ENCODE measurements at places on chromosomes 3 and 15. TPM values are rescaled to one million over a fixed set of nuclear protein-coding genes. Genes with fewer than 3 reads are reported as not detected.
A peak's percentile ranks its signal among the peaks of the same experiment; 100 is the strongest.

DNA sequence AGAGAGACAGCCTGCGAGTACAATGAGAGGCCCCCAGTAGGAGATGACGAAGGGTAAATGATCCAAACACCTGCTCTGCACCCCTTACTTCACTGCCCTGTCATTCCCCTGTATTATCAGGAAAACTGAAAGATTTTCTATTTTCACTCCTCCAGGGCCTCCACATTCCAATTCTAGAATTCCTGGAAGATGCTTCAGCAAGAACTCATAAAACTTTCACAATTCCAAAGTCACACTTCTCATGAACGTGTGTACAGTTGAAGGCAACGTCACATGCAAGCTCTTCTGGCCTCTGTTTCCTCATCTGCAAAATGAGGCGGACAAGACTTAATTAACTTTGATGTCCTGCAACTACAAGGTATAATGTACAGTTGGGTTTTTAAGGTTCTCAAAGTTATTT is 62.8 kb upstream of the SPATA12 start:
- peak; percentile 79 for DNase-seq

GRCh38 chr3:39718674-39719595 is 90.5 kb upstream of the MYRIP start:
- DNase-seq, result no peak

DNA sequence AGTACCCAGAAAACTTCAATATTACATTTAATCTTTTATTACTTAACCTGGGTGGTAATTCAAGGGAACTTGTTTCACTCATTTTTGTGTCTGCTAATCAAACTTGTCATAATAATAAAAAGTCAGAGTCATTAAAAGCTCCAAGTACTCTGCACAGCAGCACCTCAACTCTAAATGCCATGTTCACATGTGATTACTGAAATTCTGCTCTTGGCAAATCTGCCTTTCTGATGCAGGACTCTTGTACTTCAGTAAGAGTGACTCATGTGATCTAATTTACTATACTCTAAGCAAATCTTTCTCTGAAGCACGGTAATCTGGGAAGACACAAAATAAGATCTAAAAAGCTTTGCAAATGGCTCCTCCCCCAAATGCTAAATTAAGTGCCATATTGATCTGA is 6.4 kb downstream of the ROBO1 start:
- no peak for DNase-seq

DNA sequence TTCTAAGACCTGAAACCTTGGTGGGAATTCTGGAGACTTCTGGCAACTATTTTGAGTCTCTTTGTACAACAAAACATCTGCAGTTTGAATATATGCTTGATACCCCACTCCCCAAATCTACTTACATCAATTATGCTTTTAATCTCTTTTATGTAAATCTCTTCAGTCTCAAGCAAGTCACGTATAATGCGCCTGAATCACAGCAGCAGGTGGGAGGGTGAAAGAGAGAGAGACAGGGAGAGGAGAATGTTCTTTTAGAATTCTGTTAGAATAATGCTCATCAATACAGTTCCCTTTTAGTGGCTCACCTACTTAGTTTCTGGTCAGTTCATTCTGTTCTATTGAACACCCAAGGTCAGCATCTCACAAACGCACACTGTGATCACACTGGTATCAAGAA is 22.2 kb upstream of the B3GNT5 start:
- no peak for DNase-seq

- DNase-seq, result no peak
These were observed 827.7 kb downstream of the ROBO1 start for GRCh38 chr3:78940128-78940527.

DNA sequence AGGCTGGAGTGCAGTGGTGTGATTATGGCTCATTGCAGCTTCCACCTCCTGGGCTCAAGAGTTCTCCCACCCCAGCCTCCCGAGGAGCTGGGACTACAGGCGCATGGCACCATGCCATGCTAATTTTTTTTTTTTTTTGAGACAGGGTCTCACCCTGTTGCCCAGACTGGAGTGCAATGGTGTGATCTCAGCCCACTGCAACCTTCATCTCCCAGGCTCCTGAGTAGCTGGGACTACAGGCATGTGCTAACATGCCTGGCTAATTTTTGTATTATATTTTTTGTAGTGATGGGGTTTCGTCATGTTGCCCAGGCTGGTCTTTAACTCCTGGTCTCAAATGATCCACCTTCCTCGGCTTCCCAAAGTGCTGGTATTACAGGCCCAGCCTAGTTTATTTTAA is 4.0 kb downstream of the TEX9 start:
- no peak for DNase-seq

The PAQR5 gene
- 0.32 TPM for polyA plus RNA-seq

The ACTC1 gene
- polyA plus RNA-seq, result 6,468 TPM

The STRIT1 gene
- 44.2 TPM for polyA plus RNA-seq

The ABHD5 gene
- 11.2 TPM for polyA plus RNA-seq

The WDR76 gene
- polyA plus RNA-seq, result 8.5 TPM

The GOLGA8T gene
- polyA plus RNA-seq, result not detected

The NRG4 gene
- 0.75 TPM for polyA plus RNA-seq

The SLC2A2 gene
- polyA plus RNA-seq, result 0.04 TPM
